ENCODE measurements at places on chromosomes 1 and 21. TPM values are rescaled to one million over a fixed set of nuclear protein-coding genes. Genes with fewer than 3 reads are reported as not detected.

ZNF648 gene
- not detected for total RNA-seq

TRIM62 gene
- 2.4 TPM for total RNA-seq

GRCh38 chr1:40004857-40005256 is 35.7 kb upstream of the CAP1 start:
- no peaks in the 10 kb centered on the region for H3K27me3 ChIP-seq
- H3K4me3 ChIP-seq, result no peak overlapping the region
- no peak for DNase-seq

C1orf141 gene
- total RNA-seq, result not detected

DNA sequence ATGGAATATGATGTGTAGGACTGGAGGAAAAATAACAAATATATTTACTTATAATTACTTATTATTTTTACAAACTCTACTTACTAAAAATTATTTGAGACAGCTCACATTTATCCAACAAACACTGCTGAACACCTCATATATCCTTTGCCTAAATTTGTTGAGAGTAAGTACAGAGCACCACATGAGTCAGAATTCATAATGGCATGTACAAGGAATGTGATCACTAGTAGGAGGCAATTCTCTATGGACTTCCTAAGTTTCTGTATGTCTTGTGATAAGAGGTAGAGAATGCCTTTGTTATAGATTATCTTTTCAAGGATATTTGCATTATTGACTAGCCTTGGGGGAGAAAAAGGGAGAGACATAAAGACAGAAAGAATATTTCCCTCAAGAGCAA is 8.2 kb upstream of the ST6GALNAC3 start:
- H3K27me3 ChIP-seq, result no peaks in the 10 kb centered on the region
- H3K36me3 ChIP-seq, result no peaks in the 10 kb centered on the region
- DNase-seq, result no peak
- H3K27ac ChIP-seq, result no peak overlapping the region

GRCh38 chr1:56132520-56132919 is 446.8 kb downstream of the PLPP3 start:
- H3K4me3 ChIP-seq, result no peak overlapping the region
- no peak for DNase-seq
- no peaks in the 10 kb centered on the region for H3K4me1 ChIP-seq
- H3K36me3 ChIP-seq, result no peaks in the 10 kb centered on the region
- no peaks in the 10 kb centered on the region for H3K27me3 ChIP-seq

GRCh38 chr1:91166106-91166712 is 144.4 kb upstream of the ZNF644 start:
- H3K27ac ChIP-seq, result no peak overlapping the region
- H3K4me3 ChIP-seq, result no peak overlapping the region
- H3K36me3 ChIP-seq, result no peaks in the 10 kb centered on the region
- peak; percentile 35 for DNase-seq

- no peaks in the 10 kb centered on the region for H3K4me1 ChIP-seq
- H3K27me3 ChIP-seq, result no peaks in the 10 kb centered on the region
- H3K36me3 ChIP-seq, result no peaks in the 10 kb centered on the region
- no peak for DNase-seq
Observed at GRCh38 chr1:226519716-226520598, 28.6 kb upstream of the STUM start.

DNA sequence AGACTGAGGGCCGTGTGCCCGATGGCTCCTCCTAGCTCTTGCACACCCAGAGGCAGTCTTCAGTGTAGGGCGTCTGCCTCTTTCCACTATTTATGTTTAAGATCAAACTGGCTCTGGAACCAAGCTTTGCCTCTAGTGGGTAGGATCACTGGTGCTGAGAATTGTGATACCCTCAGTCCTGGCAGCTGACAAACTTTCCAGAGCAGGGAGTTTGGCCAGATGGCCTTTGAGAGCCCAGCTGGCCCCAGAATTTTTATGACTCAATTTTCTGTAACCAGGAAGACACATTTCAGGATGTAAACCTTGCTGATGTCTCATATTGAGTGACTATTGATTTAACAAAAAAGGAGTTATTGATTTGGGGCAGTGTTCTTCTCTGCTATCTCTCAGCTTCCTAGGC is 6.7 kb downstream of the COQ8A start:
- DNase-seq, result no peak
- peaks cover 3% of the 10 kb centered on the region for H3K4me1 ChIP-seq
- H3K27me3 ChIP-seq, result no peaks in the 10 kb centered on the region
- H3K4me3 ChIP-seq, result no peak overlapping the region

DNA sequence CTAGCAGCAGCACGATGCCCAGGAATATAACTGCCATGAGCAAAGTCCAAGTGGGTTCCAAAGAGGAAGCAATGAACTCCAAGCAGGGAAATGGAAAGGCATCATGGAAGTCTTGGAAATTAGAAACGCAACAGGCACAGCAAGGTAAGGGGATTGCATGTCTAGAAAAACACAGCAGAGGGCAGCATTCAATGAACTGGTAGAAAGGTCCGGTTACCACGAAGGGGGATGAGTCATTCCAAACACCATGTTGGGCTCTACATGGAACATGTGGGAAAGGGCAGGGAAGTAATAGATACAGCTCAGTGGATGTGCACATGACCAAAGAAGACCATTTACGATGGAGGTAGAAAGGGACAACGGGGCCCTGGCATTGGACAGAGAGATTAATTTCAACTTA is 36.4 kb downstream of the RXRG start:
- DNase-seq, result no peak
- H3K27me3 ChIP-seq, result no peaks in the 10 kb centered on the region
- no peak overlapping the region for H3K4me3 ChIP-seq
- H3K36me3 ChIP-seq, result no peaks in the 10 kb centered on the region

DNA sequence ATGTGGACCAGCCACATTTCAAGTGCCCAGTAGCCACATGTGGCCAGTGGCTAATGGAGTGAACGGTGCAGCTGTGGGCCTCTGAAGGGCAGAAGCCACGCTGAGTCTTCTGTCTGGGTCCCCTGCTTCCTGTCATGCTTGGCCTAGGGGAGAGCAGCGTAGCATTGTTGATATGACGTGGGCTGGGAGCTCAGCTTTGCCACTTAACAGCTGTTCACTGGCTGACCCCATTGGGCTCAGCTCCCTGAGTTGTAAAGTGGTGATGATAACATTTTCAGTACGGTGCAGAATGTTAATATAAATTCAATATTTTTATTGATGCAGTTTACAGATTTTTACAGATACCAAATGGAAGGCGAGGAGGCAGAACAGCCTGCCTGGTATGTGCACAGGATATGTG is 4.5 kb downstream of the PODN start:
- H3K27ac ChIP-seq, result no peak overlapping the region
- no peaks in the 10 kb centered on the region for H3K36me3 ChIP-seq
- peak; percentile 14 for DNase-seq
- no peaks in the 10 kb centered on the region for H3K27me3 ChIP-seq

ZNHIT6 gene
- 31.2 TPM for total RNA-seq

DNA sequence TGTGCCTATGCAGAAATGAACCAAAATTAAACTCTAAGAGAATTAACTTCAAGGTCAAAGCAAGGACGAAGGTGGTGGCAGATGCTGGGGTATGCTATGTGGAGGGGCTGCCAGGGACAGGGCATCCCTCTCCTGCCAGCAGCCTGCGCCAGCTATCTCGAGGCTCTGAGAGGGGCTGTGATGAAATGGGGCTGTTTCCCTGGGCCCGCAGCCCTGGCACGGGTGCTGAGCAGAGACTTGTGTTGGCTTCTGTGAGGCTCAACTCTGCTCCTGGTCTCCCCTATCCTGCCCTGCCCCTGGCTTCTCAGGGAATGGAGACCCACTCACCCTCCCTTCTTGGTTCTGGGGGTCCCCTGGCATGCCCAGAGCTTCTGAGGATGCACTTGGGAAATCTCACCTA is 41.9 kb upstream of the TIAM1 start:
- H3K36me3 ChIP-seq, result no peaks in the 10 kb centered on the region
- no peaks in the 10 kb centered on the region for H3K27me3 ChIP-seq
- H3K27ac ChIP-seq, result no peak overlapping the region
- no peak overlapping the region for H3K4me3 ChIP-seq
- DNase-seq, result no peak
- H3K4me1 ChIP-seq, result no peaks in the 10 kb centered on the region

TRAPPC3 gene
- 10.6 TPM for total RNA-seq

TRIM67 gene
- not detected for total RNA-seq

GRCh38 chr1:234212764-234213657 is 160.2 kb upstream of the COA6 start:
- DNase-seq, result no peak
- H3K4me3 ChIP-seq, result no peak overlapping the region
- no peaks in the 10 kb centered on the region for H3K36me3 ChIP-seq
- no peaks in the 10 kb centered on the region for H3K27me3 ChIP-seq

- H3K36me3 ChIP-seq, result no peaks in the 10 kb centered on the region
- H3K27ac ChIP-seq, result no peak overlapping the region
- H3K27me3 ChIP-seq, result no peaks in the 10 kb centered on the region
- H3K4me3 ChIP-seq, result no peak overlapping the region
Observed at GRCh38 chr1:3431266-3431665, 23.2 kb upstream of the ARHGEF16 start.
